ENCODE measurements at places on chromosomes 6 and 20.

- DNase-seq = no peak
Measured at GRCh38 chr6:348860-349396, 42.6 kb upstream of the IRF4 start.

DNA sequence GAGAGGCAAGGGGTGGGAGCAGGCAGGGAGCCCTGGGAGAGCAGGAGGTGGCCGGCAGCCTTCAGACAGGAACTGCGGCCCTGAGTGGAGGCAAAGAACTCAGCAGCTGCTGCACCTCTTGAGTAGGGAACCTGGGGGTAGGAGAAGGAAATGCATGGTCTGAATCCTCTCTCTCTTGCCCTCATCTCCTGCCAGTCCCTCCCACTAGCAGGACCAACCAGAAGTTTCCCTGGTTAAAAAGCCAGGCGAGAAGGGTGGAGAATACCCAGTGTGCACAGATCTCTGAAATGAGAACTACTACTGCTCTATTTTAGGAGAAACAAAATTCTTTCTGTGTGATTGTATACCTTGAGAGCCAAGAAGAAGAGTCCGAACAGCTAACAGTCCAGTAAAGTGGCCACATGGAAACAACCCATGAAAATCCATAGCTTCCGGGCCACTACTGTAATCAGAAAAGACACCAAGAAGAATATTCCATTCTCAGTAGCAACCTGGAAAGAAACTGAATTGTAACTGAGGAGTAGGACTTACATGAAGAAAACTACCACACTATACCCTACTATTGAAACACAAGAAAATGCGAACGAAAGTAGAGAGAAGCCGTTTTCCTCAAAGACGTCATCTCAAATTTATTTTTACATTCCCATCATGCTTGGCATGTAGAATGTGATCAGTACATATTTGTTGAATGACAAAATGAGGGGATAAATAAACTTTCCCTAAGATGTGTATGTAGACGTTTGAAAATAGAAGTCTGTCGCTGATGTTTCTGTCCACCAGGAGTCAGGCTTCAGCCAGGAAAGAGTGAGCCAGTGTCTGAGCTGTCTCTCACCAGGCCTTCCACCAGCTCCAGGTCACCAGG lies 25.6 kb downstream of the WRNIP1 start:
- DNase-seq = peak; percentile 70

DNA sequence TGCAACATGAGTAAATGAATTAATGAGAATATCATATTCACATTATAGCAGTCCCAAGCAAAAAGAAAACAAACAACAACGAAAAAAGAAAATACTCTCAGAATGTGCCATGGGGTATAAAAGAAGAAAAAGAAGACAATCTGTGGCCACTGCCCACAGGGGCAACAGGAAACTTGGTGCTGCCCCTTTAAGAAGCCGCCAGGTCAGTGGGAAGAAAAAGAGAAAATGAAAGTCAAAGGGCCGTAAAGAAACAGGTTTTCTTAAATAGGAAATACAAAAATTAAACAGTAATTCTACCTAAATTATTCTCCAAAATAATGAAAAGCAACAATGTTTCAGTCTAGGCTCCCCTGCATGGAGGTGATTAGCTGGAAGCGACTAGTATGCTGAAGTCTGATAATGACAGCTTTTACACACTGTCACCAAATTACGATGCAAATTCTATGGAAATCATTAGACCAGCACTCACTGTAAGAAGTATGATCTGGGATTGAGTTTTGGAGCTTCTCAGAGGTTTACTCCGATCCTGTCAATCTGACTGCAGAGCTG lies 23.6 kb downstream of the GMDS start:
- peak; percentile 28 for DNase-seq

GRCh38 chr6:137013031-137013430 lies 31.7 kb downstream of the IL20RA start:
- no peak for DNase-seq

DNA sequence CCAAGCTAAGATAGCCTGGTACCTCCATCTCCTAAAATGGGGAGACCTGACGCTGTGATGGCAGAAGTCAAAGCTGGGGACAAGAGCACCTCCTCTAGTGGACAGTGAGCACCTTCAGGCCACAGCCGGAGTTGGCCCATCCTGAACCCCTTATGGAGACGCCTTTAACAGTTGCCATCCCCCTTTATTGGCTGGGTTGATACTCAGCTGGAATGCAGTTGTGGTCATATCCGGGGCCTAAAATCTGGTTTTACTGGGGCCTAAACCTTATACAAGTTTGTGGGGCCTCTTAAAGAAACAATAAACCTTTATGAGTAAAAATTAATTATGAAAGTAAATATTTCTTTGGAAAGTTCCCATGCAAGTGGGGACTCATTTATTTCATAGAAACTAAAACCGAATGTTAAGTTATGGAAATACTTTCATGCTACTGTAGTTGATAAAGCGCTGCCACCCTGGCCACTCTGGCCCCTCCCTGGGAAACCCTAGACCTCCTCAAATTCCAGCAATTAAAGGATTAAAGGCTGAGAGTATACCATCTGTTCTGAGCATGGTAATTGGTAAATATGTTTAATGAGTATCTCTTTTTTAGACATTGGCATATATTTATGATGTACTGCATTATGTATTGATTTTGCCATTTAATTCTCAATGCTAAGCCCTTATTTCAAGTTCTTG lies 95.1 kb upstream of the SASH1 start:
- no peak for DNase-seq

- DNase-seq = no peak
Measured at GRCh38 chr6:33577106-33577535, 3.0 kb downstream of the BAK1 start.

- no peak for DNase-seq
Measured at GRCh38 chr6:23663652-23664051, 462.4 kb upstream of the NRSN1 start.

GRCh38 chr20:58128635-58129625 lies 99.5 kb downstream of the ANKRD60 start:
- DNase-seq = no peak

- no peak for DNase-seq
Measured at GRCh38 chr20:32062776-32063170, 10.7 kb downstream of the HCK start.

DNA sequence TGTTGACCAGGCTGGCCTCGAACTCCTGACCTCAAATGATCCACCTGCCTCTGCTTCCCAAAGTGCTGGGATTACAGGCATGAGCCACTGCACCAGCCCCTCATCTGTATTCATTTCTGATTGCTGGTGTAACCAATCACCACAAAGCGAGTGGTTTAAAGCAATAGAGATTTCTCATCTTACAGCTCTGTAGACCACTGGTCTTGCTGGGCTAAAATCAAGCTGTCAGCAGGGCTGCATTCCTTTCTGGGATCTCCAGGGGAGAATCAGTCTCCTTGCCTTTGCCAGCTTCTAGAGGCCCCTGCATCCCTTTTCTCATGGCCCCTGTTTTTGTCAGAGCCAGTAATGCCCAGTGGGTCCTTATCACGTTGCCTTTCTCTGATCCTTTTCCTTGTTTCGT lies 49.9 kb upstream of the PMEPA1 start:
- DNase-seq = no peak

GRCh38 chr6:1418471-1419191 lies 29.3 kb downstream of the FOXF2 start:
- DNase-seq = no peak

GRCh38 chr6:75085931-75086635 lies 119.8 kb downstream of the COL12A1 start:
- DNase-seq = no peak

DNA sequence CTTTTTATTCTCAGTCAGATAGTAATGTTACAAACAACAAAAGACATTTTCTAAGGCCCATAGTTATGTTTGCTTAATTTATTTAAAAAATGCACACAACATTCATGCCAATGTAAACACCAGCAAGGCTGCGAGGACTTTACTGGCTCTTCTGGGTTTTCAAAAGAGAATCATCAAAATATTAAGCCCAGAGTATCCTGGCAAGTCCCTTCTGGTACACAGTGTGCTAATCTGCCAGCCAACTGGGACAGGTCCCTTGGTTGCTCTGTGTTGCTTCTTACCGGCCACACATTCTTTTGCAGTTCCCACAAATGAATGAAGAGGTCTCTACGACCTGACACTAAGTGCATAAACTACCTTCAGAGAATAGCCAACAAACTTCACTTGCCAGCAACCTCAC lies 42.6 kb upstream of the SPDEF start:
- no peak for DNase-seq

GRCh38 chr20:8399947-8400346 lies 267.9 kb downstream of the PLCB1 start:
- peak; percentile 19 for DNase-seq

- no peak for DNase-seq
Measured at GRCh38 chr6:169454204-169454871, 200.7 kb upstream of the THBS2 start.

DNA sequence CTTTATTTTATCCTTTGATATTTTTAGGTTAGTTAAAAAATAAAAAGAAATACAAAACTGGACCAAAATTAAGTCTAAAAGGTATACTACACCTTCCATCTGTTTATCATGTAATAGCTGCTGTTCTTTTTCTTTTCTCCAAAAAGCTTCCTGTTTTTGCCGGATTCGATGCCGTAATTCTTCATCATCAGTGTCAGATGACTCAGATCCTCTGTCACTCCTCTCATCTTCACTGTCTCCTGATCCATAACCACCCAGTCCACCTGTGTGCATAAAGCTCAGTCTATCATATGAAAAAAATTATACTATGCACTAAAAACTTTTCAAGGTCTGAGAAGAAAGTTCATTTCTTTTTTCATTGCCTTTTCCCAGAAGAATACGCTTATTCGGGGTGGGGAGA lies 8.5 kb upstream of the COQ3 start:
- no peak for DNase-seq

- DNase-seq = no peak
Measured at GRCh38 chr20:19026901-19027644, 185.4 kb upstream of the SLC24A3 start.

- no peak for DNase-seq
Measured at GRCh38 chr6:87483929-87484328, 11.2 kb downstream of the SLC35A1 start.

GRCh38 chr6:149699150-149699549 lies 18.8 kb downstream of the LATS1 start:
- no peak for DNase-seq

DNA sequence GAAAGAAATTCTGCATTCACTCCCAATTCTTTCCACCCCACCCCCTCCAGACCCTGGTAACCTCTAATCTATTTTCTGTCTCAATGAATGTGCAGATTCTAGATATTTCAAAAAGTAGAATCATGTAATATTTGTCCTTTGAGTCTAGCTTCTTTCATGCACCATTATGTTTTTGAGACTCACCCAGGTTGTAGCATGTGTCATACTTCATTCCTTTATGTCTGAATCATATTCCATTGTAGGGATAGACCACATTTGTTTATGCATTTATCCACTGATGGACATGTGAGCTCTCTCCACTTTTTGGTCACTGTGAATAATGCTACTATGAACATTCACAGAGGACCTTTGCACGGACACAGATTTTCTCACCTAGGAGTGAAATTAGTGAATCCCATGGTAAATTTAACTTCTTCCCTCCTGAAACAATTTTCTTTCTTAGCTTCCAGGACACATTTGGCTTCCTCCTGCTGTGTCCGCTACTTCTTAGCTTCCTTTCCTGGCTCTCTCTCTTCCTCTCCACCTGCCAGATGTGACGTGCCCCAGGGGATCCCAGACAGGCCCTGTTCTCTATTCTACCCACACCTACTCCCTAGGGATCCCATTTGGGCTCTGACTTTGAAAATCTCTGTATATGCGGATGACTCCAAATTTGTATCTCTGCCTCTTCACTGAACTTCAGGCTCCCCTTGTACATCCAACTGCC lies 24.1 kb upstream of the ARFGEF2 start:
- DNase-seq = no peak

GRCh38 chr6:14121936-14122344 lies 4.4 kb downstream of the CD83 start:
- DNase-seq = peak; percentile 46

GRCh38 chr20:35122756-35123405 lies 24.3 kb downstream of the EDEM2 start:
- DNase-seq = no peak

GRCh38 chr6:155980768-155981079 lies 525.1 kb upstream of the NOX3 start:
- no peak for DNase-seq

DNA sequence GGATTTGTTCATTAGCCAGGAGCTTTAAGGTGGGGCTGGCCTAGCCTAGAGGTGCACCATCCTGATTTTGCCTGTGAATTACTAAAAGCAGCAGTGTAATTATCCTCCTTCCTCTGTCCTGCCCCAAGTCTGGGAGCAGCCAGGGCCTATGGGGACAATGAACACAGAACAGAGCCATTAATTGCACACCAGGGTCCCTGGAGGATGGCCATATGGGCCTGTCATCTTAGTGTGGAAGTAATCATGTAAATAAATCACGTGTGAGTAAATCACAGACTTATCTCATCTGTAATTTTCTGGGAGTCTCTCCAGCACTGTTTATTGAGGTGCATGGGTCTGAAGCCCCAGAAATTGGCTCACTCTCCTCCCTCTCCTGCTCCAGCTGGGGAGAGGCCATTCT lies 176.3 kb downstream of the LRFN2 start:
- no peak for DNase-seq

GRCh38 chr20:60001108-60001507 lies 42.9 kb downstream of the CDH26 start:
- DNase-seq = no peak

DNA sequence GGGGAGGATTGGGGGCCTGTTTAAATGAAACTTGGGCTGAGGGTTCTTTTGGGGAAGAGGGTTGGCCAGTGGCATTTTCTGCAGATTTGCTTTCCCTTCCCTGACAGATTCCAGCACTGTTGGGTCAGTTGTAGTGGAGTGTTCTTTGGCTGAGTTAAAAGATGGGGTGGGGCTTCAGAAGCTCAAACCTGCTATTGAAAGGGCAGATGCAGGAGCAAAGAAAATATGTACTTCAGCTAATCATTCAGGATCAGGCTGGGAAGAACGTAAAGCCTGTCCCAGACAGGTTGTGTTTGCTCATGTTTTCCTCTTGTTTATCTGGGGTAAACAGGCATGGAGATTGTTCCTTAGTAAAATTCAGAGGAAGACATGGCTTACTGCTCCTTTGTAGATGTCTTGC lies 2.5 kb downstream of the SASH1 start:
- DNase-seq = no peak

DNA sequence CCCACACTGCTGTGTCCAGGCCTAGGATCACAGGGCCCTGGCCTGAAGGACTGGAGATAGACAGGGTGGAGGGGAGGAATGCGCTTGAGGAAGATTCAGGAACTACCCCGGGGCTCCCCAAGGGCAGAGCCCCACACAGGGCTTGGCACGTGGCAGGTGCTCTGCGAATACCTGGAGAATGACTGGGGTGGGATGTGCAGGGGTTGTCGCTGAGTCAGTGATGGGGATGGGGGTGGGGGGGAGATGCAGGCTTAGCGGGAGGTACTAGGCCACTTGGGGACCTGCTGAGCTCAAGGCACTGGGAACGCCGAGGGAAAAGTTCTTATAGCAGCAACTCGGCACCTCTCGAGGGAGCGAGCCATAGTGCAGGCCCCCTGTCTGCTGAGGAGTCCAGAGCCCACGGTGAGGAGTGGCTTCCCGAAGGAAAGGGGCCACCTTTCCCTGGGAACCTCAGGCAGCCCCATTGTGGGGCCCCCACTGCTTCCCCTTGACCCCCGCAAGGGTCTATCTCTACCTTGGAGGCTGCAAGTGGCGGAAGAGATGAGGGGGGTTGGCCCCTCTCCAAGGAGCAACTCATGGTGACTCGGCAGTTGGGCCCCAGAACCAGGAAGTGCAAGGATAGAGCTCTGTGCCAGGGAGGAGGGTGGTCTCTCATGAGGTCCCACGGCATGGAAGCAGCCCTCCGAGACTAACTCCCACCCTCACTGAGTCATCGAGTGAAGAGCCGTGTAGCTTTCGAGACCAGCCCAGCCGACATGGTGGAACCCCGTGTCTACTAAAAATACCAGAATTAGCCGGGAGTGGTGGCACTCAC lies 33.1 kb downstream of the SRC start:
- DNase-seq = peak; percentile 38

Measured in CD4-positive, alpha-beta T cell treated with Interleukin-4 for 1 hour (primary cell).